Activated CD8-positive, alpha-beta T cell treated with anti-CD3 and anti-CD28 coated beads for 36 hours (primary cell): ENCODE measurements at places on chromosomes 5 and 9. TPM values are rescaled to one million over a fixed set of nuclear protein-coding genes. Genes with fewer than 3 reads are reported as not detected.

Gene OLFM1
- total RNA-seq = not detected

Gene RANBP3L
- total RNA-seq = not detected

Gene MELK
- total RNA-seq = 49.5 TPM

Gene SARDH
- 5.6 TPM for total RNA-seq

Gene GFRA3
- not detected for total RNA-seq

Gene FRMD3
- 1.1 TPM for total RNA-seq

Gene ZCCHC9
- total RNA-seq = 37.1 TPM

DNA sequence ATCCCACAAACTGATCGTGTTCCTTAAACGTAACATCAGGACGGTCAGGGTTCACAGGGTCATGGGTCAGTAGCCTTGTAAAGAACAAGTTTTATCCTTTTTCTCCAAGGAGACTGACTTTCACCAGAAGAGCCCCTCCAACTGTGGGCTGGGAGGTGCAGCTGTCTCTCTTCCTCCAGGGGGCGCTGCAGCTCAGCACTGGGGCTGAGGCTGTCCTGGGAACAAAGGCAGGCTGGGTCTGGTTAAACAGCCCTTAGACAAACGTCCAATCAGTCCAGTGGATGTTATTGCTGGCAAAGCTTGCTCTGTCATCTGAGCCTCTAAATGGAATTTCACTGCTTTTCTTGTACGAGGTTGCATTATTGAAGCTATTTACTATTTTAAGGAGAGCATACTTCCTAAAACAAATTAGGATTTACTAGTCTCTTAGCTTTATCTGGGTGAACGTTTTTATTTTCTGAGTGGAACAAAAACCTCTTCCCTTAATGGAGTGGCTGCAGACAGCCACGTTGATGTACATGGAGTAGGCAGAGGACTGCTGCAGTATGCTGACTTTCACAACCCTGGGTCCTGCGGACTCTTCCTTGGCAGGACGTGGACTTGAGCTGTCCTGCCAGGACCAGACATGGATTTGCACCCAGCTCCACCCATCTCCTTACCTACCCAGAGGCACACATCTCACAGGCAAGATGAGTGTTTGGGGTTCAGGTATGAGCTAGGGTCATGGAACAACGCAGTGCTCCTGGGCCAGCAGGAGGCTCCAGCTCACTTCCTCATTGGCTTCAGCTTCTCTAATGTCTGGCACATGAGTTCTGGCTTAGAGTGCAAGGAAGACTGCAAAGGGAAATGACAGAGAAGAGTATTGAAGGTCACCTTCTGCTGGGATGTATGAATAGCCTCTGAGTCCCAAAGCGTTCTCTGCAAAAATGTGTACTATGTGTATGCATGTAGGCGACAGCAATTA, 7.8 kb downstream of the EXOSC2 start:
- no peak overlapping the region for H3K4me3 ChIP-seq
- H3K27me3 ChIP-seq = no peaks in the 10 kb centered on the region
- peaks cover 70% of the 10 kb centered on the region for H3K36me3 ChIP-seq
- DNase-seq = peak; percentile 83
- no peak overlapping the region for H3K27ac ChIP-seq

DNA sequence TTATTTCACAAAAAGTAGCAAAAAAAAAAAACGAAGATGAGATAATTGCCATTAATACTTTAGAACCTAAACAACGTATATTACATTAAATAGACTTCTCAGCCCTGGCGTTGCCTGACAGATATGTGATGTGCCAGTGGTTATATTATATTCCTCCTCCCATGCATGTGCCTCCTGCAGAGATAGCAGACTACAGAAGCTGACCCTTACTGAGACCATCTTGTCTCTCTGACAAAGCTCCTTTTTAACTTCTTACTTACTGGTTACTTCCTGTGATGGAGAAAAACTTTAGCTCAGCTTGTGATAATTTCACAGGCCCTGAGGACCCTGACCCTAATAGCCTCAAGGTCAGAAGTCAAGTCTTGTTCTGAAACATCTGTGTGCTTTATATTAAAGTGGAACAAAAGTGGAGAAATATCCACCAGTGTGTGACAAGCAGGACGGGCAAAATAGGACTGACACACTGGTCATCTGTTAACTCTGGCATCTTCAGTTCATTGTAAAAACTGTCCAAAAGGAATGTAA, 80.6 kb upstream of the POU5F2 start:
- H3K4me1 ChIP-seq = no peaks in the 10 kb centered on the region
- H3K27ac ChIP-seq = no peak overlapping the region
- H3K4me3 ChIP-seq = no peak overlapping the region
- DNase-seq = no peak
- no peaks in the 10 kb centered on the region for H3K27me3 ChIP-seq

DNA sequence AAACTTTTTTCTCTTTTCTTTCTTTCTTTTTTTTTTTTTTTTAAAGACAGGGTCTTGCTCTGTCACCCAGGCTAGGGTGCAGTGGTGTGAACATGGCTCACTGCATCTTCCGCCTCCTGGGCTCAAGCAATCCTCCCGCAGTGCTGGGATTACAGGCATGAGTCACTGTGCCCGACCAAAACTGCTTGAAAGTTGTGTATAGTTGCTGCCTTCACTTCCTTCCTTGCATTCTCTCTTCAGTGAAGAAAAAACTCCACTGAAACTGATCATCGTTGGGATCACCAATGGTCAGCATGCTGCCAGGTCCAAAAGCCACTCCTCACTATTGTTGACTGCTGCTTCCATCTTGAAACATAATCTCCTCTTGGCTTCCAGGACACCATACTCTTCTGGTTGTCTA, 66.6 kb upstream of the CTNNA1 start:
- no peak overlapping the region for H3K27ac ChIP-seq
- DNase-seq = no peak
- H3K27me3 ChIP-seq = peaks cover 48% of the 10 kb centered on the region
- H3K4me3 ChIP-seq = no peak overlapping the region

DNA sequence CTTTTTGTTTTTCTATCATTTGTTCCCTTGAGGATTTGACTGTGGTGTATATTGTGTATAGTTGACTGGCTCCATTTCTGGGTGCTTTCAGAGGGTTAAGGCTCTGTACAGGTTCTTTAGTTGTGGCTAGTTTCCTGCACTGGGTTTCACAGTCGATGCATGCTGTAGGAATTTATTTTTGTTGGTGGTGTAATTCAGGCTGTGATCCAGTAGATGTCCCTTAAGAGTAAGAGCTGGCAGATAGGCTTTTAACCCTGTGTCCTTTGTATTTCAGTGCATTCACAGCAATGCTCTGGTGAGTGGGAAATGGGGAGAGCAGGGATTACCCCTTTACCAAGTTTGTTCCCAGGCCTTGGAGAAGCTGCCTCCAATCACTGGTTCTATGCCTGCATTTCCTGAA, 112.9 kb downstream of the SPATA31D1 start:
- no peaks in the 10 kb centered on the region for H3K36me3 ChIP-seq
- no peaks in the 10 kb centered on the region for H3K27me3 ChIP-seq
- no peaks in the 10 kb centered on the region for H3K4me1 ChIP-seq
- no peak overlapping the region for H3K4me3 ChIP-seq

GRCh38 chr5:13629218-13629617, 315.3 kb downstream of the DNAH5 start:
- no peak overlapping the region for H3K27ac ChIP-seq
- no peaks in the 10 kb centered on the region for H3K27me3 ChIP-seq
- no peak overlapping the region for H3K4me3 ChIP-seq
- H3K4me1 ChIP-seq = no peaks in the 10 kb centered on the region
- no peaks in the 10 kb centered on the region for H3K36me3 ChIP-seq
- DNase-seq = no peak

DNA sequence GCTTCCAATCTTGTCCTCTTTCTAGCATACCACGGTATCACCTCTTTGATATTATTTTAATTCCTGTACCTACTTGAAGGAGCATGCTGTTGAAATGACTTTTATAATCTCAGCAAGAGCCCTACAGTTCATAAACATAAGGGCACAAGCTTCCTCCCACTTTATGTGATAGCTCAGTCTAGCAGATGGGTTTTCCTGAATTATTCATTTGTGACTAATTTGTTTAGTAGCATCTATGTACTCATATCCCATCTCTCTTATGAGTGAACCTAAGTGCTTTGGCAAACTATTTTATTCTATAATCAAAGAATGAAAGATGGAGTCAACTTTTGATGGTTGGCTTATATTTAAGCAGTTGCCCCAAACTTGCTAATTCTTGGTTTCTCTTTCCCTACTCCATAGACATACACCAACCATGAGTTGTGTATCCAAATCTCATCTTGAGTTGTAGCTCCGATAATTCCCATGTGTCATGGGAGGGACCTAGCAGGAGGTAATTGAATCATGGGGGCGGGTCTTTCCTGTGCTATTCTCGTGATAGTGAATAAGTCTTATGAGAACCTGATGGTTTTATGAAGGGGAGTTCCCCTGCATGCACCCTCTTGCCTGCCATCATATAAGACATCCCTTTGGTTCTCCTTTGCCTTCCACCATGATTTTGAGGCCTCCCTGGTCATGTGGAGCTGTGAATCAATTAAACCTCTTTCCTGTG, 17.7 kb downstream of the TXNDC8 start:
- no peak for DNase-seq
- H3K27ac ChIP-seq = no peak overlapping the region
- H3K36me3 ChIP-seq = no peaks in the 10 kb centered on the region

DNA sequence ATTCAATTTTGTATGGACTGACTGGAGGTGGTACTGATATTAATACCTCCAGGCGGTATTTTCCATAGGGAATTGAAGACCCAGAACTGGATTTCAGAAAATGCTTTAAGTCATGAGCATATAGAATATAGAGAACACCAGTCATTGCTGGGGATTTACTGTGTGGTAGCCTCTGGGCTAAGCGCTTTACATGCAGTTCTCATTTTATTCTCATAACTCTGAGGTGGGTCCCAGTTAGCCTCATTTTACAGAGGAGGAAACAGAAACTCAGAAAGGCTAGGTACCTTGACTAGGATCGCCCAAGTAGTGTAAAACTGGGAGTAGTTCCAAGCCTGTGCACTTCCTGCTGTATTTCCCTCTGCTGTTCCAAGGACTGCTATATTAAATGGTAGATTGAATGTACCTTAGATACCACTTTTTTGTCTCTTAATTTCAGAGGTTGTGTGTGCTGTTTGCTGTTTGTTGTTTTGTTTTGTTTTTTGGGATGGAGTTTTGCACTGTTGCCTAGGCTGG, 13.8 kb downstream of the SLC44A1 start:
- H3K36me3 ChIP-seq = no peaks in the 10 kb centered on the region
- no peak overlapping the region for H3K27ac ChIP-seq
- peaks cover 9% of the 10 kb centered on the region for H3K4me1 ChIP-seq
- H3K27me3 ChIP-seq = no peaks in the 10 kb centered on the region

DNA sequence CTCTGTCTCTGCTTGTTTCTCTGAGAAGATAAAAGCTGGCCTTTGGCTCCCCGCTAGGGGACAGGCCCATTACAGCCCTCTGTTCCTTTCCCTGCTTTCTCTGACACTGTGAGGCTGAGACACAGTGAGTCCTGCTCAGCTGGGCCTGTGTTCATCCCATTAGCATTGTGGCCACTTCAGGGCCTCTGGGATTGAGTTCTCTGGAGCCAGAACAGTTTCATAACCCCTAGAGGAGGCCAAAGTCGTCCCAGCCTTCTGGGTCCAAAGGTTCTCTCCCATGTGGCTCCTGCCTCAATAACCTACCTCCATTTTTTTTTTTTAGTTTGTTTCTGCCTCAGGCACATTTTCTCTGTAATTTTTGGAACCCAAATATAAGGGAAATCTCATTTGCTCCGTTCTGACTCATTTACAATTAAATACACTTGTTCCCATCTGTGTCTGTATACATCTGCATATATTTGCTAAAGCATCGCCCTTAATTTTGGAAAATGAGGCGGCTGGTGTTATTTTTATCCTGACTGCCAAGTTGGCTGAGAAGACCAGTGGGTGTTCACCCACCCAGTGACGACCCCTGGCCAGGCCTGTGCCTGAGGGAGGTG, 27.3 kb upstream of the CTNNA1 start:
- no peaks in the 10 kb centered on the region for H3K36me3 ChIP-seq
- no peak for DNase-seq
- H3K4me3 ChIP-seq = no peak overlapping the region
- H3K27me3 ChIP-seq = peaks cover 44% of the 10 kb centered on the region
- peaks cover 19% of the 10 kb centered on the region for H3K4me1 ChIP-seq
